ENCODE measurements at places on chromosomes 16 and 17.

DNA sequence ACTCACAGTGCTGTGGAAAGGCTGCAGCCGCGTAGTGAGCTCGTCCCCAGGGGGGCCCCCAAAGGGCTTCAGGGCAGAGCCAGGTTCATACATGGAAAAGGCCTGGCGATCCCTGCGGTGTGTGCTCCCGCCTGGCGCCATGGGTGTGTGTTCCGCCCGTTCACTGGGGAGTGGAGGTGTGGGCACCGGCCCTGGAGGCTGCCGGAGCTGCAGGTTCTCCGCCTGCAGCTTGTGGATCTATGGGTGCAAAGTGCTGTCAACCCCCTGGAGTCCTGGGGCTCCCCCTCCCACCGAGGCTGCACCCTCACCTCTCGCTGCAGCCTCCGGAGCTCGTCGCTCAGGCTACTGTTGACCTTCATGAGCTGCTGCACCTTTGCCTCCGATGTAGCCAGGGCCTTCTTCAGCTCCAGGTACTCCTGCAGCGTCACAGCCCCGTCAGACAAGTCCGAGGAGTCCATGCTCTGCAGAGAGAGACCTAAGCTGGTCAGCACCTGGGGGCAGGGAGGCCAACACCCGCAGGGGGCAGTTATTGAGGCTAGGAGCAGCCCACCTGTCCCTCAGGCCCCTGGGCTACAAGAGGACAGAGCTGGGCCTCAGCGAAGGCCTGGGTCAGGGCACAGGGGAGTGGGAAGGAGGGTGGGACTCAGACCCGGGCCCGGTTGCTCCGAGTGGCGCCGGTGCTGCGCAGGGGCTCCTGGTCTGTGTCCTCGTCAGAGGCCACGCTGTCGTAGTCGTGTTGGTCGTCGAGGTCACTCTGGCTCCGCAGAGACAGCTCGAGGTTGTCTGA, 7.9 kb downstream of the TP53I13 start:
- DNase-seq, result no peak

DNA sequence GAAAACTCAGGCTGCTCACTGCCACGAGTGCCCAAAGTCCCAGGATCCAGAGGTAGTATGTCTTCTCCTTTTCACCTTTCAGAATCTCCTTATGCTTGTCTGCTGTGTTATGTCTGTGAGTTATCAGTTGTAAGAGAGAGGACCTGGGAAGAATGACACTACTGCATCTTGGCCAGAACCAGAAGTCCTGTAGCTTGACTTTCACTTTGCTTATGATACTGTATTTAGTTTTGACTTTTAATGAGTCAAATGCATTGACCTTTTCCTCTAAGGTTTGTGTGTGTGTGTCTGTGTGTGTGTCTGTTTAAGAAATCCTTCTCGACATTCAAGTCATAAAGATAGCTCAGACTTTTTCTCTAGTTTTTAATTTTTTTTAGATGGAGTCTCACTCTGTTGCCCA, 43.4 kb downstream of the BMERB1 start:
- DNase-seq, result no peak

DNA sequence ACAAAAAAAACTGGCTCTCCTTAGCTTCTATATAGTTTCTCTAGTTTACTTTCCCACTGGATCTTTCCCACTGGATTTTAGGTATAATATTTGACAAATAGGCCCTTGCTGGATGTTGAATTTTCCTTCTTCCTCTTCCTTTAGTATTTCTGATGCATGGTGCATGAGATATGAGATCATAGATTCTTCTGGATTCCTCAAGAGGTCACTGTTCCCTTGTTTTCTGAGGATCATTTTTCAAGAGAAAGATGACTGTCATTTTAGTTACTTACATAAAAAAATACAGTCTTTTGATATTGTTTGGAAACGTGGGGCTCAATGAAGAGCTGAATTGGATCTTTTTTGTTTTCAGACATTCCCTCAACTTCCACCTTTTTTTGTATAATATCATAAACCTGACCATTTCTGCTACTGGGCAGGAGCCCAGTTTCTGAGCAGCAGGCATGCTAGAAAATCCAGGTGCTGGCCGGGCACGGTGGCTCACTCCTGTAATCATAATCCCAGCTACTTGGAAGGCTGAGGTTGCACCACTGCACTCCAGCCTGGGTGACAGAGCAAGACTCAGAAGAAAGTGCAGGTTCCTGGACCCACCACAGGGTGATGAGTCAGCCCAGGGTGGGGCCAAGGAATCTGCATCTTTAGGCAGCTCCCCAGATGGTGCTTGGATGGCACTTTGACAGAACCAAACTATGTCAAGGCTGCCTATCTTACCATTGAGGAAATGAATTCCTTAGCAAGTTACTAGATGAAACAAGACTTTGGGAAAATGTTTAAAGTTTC, 70.3 kb downstream of the SDR42E1 start:
- peak; percentile 72 for DNase-seq

GRCh38 chr16:29912087-29912486, 11.8 kb downstream of the ASPHD1 start:
- no peak for DNase-seq

- no peak for DNase-seq
Measured at GRCh38 chr16:73265935-73266334, 218.0 kb upstream of the ZFHX3 start.

- DNase-seq, result no peak
Measured at GRCh38 chr17:34366010-34366409, 3.0 kb upstream of the CCL1 start.

DNA sequence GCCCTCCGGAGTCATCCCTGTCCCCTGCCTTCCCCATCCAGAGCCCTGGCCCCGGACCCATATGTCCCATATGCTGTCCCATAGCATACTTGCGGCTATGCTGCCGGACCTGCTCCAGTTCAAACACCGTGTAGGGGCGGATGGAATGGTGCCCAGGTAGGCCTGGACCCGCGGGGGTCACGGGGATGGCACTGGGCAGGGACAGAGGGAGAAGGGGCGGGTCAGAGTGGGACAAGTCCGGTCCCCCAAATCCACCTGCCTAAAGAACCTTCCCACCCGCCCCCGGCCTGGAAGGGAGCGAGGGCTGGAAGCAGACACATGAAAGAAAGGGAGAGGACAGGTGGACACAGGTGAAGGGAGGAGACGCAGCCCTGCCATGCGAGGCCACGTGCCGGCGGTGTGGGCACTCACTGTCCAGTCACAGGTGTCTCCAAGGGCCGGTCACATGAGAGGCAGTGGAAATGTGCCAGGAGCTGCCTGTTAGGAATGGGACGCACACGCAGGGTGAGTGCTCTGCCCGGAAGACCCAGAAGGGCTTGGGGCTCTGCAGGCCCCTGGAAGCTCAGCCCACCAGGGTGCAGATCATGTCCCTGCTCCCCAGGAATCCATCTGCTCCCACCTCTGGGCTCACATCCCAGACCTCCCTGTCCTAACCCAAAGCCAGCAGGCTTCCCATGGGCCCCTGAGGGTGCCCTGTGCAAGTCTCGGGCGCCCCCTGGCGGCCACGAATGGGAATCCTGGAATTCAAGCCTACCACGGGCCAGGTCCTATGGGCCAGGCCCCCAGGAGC, 14.0 kb downstream of the UBALD2 start:
- DNase-seq, result peak; percentile 70

GRCh38 chr17:17941015-17941414, 31.2 kb downstream of the TOM1L2 start:
- no peak for DNase-seq

- DNase-seq, result no peak
Measured at GRCh38 chr16:10833271-10833670, 14.7 kb upstream of the TVP23A start.

All from epithelial cell of esophagus (primary cell).